ENCODE measurements at places on chromosomes 1 and 21.
A peak's percentile ranks its signal among the peaks of the same experiment; 100 is the strongest.

DNA sequence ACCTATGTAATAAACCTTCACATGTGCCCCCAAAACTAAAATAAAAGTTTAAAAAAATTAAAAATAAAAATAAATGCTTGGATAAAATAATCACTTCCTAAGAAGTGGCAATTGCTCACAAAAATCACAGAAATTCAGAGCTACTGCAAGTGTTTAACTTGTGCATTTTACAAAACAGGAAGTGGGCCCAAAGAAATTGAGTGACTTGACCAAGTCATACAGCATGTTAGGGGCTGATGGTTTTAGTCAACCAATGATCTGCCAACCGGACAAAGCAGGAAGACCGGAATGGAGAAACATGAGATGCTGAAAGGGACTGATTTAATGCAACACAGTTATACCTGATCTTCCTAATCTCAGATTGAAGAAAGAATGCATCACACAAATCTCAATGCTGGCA lies 96.5 kb downstream of the SMYD2 start:
- no peak for DNase-seq

- DNase-seq, result no peak
These were observed 257.0 kb downstream of the HHIPL2 start for GRCh38 chr1:222290866-222291265.

GRCh38 chr1:19974822-19975416 lies 4.5 kb downstream of the PLA2G2A start:
- peak; percentile 29 for DNase-seq

- DNase-seq, result no peak
These were observed 32.6 kb upstream of the SPOCD1 start for GRCh38 chr1:31848381-31848897.

- no peak for DNase-seq
These were observed 42.7 kb downstream of the SEC16B start for GRCh38 chr1:177927021-177927596.

GRCh38 chr1:171784784-171785183 lies 3.3 kb downstream of the METTL13 start:
- no peak for DNase-seq

- DNase-seq, result no peak
These were observed 919 bp downstream of the MCL1 start for GRCh38 chr1:150578272-150579109.

Data from 8988T (cell line).